Suprapubic skin (tissue), 4 donors: ENCODE measurements at places on chromosomes 12 and 14.

DNA sequence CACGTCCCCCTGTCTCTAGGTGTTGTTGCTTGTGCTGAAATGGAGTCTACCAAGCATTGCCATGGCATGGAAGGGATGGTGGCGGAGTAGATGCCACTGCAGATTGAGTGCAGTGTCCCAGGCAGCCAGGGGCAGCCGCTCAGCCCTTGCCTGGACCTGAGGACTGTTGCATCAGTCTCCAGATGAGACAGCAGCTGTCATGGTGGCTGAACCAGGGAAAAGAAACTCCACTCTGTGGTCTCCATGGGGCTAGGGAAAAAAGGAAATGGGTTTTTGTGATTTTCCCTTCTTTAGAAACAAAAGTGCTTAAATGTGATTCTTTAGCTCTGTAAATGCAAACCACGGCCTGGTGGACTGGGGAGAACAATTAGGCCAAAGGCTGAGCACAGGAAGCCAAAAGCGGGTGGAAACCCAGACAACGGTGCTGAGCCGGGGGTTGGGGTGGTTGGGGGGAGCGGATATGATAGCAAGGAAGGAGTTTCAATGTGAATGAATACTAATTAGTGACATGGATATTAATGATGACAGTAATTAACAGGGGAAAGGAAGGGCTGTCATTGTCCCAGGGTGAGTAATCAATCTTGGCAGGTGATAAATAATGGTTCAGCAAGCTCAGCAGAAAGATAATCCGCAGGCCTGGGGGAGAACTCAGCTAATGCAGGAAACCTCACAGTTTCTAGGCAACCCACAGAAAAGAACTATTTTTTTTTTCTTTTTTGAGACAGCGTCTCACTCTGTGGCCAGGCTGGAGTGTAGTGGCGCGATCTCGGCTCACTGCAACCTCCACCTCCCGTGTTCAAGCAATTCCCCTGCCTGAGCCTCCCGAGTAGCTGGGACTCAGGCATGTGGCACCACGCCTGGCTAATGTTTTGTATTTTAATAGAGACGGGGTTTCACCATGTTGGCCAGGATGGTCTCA is 442.6 kb downstream of the DPF3 start:
- DNase-seq, result no peak
- H3K27ac ChIP-seq, result no peak overlapping the region
- H3K4me1 ChIP-seq, result peaks cover 12% of the 10 kb centered on the region
- H3K4me3 ChIP-seq, result no peak overlapping the region
- H3K36me3 ChIP-seq, result no peaks in the 10 kb centered on the region
- no peaks in the 10 kb centered on the region for H3K27me3 ChIP-seq

DNA sequence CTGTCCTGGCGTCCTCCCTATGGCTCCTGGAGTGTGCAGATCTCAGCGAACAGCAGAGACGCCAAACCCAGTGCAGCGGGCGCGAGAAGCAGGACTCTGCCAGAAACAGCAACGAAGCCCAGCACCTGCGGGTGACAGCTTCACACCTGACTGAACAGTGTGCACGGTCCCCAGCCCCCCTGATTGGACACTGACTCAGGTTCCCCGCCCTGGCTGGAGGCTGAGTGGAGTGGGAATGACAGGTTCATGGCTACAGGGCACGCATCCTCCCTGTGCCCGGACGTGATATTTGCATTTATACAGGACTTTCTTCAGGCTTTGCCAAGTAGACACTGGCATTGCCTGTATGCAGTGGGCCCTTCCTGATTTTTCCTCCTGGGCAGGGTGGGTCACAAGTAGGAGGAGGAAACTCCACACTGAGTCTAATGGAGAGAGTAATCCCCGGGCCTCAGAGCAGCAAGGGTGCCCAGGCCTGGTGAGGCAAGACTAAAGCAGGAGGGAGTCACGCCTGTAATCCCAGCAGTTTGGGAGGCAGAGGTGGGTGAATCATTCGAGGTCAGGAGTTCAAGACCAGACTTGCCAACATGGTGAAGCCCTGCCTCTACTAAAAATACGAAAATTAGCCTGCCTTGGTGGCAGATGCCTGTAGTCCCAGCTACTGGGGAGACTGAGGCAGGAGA is 71.6 kb downstream of the ASCL4 start:
- no peak overlapping the region for H3K27ac ChIP-seq
- H3K4me3 ChIP-seq, result no peak overlapping the region
- no peak for DNase-seq
- no peaks in the 10 kb centered on the region for H3K36me3 ChIP-seq
- peaks cover 75% of the 10 kb centered on the region for H3K27me3 ChIP-seq
- peaks cover 44% of the 10 kb centered on the region for H3K4me1 ChIP-seq

- H3K27me3 ChIP-seq, result peaks cover 68% of the 10 kb centered on the region
- peak; percentile 58 for DNase-seq
- H3K36me3 ChIP-seq, result no peaks in the 10 kb centered on the region
- no peak overlapping the region for H3K27ac ChIP-seq
These were observed 2.1 kb upstream of the DNAJC22 start for GRCh38 chr12:49344486-49345050.

DNA sequence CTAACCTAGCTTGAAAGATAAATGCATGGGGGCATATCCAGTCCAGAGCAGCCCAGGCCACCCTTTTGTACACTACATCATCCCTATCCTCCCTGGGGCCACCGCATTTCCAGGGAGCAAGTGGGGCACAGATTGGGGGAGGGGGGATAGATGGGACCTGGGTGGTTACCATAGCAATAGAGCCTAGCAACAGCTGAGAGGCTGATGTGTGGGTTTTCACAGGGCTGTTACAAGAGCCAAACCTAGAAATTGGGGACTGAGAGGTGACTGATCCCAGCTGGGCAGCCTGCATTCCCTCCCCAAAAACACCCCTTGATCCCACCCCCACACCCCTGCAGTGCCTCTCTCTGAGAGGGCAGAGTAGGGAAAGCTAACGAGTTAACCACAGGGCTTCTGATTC is 3.7 kb upstream of the ZNF384 start:
- DNase-seq, result no peak
- H3K27ac ChIP-seq, result no peak overlapping the region
- H3K27me3 ChIP-seq, result peaks cover 28% of the 10 kb centered on the region
- no peaks in the 10 kb centered on the region for H3K36me3 ChIP-seq
- H3K4me1 ChIP-seq, result peaks cover 20% of the 10 kb centered on the region

GRCh38 chr12:64470495-64470894 is 18.6 kb downstream of the TBK1 start:
- H3K27me3 ChIP-seq, result no peaks in the 10 kb centered on the region
- H3K36me3 ChIP-seq, result peaks cover 77% of the 10 kb centered on the region
- H3K4me3 ChIP-seq, result no peak overlapping the region
- H3K27ac ChIP-seq, result no peak overlapping the region
- H3K4me1 ChIP-seq, result no peaks in the 10 kb centered on the region

- no peaks in the 10 kb centered on the region for H3K36me3 ChIP-seq
- DNase-seq, result no peak
- H3K27ac ChIP-seq, result no peak overlapping the region
- H3K27me3 ChIP-seq, result no peaks in the 10 kb centered on the region
These were observed 23.7 kb downstream of the GYS2 start for GRCh38 chr12:21580748-21581516.

GRCh38 chr14:92252323-92252722 is 70.6 kb upstream of the SLC24A4 start:
- H3K27ac ChIP-seq, result no peak overlapping the region
- no peak overlapping the region for H3K4me3 ChIP-seq
- peaks cover 31% of the 10 kb centered on the region for H3K27me3 ChIP-seq
- H3K36me3 ChIP-seq, result no peaks in the 10 kb centered on the region
- DNase-seq, result no peak
- H3K4me1 ChIP-seq, result peaks cover 10% of the 10 kb centered on the region

GRCh38 chr14:29637411-29637810 is 290.2 kb downstream of the PRKD1 start:
- no peak for DNase-seq
- no peaks in the 10 kb centered on the region for H3K27me3 ChIP-seq
- no peaks in the 10 kb centered on the region for H3K4me1 ChIP-seq
- no peak overlapping the region for H3K4me3 ChIP-seq
- no peaks in the 10 kb centered on the region for H3K36me3 ChIP-seq
- no peak overlapping the region for H3K27ac ChIP-seq

GRCh38 chr12:5328669-5329517 is 103.0 kb upstream of the NTF3 start:
- no peaks in the 10 kb centered on the region for H3K36me3 ChIP-seq
- no peaks in the 10 kb centered on the region for H3K4me1 ChIP-seq
- no peak overlapping the region for H3K4me3 ChIP-seq
- no peak for DNase-seq

GRCh38 chr12:5083955-5084849 is 40.5 kb downstream of the KCNA5 start:
- no peak overlapping the region for H3K4me3 ChIP-seq
- no peak overlapping the region for H3K27ac ChIP-seq
- no peaks in the 10 kb centered on the region for H3K4me1 ChIP-seq
- H3K27me3 ChIP-seq, result peaks cover 27% of the 10 kb centered on the region

DNA sequence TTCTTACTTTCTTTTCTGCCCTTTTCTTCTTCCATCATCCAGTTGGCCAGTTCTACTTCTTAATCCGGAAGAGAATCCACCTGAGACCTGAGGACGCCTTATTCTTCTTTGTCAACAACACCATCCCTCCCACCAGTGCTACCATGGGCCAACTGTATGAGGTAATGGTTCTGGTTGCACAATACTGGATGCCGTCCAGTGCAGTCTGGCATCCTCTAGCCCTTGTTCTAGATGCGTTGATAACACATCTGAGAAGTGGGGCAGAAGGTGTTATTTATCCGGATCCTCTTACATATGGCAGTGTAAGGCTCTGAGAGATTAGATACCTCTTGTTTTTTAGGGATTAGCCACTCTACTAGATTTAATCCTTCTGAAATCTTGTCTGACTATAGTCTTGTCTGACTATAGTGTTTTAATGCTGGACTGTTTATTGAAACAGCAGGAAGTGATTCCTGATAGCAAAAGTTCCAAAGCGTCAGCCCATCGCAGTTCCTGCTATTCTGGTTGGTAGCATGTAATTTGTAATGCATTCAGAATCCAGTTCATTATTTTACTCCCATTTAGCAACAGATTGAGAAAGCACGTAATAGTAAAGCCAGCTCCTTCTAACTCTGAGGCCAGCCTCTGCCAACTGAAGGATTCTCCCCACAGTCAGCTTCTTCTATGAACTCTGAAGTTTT is 7.9 kb downstream of the GABARAPL1 start:
- H3K4me1 ChIP-seq, result peaks cover 22% of the 10 kb centered on the region
- H3K4me3 ChIP-seq, result no peak overlapping the region
- H3K27me3 ChIP-seq, result no peaks in the 10 kb centered on the region
- H3K27ac ChIP-seq, result peak overlapping the region; percentile 66
- H3K36me3 ChIP-seq, result peaks cover 53% of the 10 kb centered on the region

- no peak for DNase-seq
- H3K4me1 ChIP-seq, result no peaks in the 10 kb centered on the region
- H3K27me3 ChIP-seq, result no peaks in the 10 kb centered on the region
- H3K27ac ChIP-seq, result no peak overlapping the region
These were observed 272.8 kb downstream of the KSR2 start for GRCh38 chr12:117695956-117696355.

GRCh38 chr14:36271939-36272907 is 48.2 kb downstream of the MBIP start:
- H3K27ac ChIP-seq, result no peak overlapping the region
- peak overlapping the region; percentile 37 for H3K4me3 ChIP-seq
- peaks cover 9% of the 10 kb centered on the region for H3K4me1 ChIP-seq
- no peak for DNase-seq
- peaks cover 41% of the 10 kb centered on the region for H3K27me3 ChIP-seq

DNA sequence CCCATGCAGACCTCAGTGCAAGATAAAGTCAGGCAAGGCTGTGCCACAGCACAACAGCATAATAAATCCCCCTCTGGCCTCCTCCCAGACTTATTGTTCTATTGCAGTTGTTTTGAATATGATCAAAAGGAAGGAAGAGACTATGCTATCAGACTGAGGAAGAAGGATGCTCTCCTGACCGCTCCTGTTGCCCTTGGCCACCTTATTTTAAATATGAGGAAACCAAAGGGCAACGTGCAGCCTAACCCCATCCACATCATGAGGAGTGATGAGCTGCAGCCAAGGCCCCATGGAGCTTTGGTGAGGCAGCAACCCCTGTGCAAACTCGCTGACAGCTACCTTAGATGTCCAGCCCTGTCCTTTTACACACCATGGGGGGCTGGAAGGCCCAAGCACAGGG is 291.7 kb downstream of the ZFP36L1 start:
- peaks cover 9% of the 10 kb centered on the region for H3K4me1 ChIP-seq
- H3K27ac ChIP-seq, result no peak overlapping the region
- H3K4me3 ChIP-seq, result no peak overlapping the region
- no peaks in the 10 kb centered on the region for H3K36me3 ChIP-seq
- no peaks in the 10 kb centered on the region for H3K27me3 ChIP-seq
- DNase-seq, result no peak

DNA sequence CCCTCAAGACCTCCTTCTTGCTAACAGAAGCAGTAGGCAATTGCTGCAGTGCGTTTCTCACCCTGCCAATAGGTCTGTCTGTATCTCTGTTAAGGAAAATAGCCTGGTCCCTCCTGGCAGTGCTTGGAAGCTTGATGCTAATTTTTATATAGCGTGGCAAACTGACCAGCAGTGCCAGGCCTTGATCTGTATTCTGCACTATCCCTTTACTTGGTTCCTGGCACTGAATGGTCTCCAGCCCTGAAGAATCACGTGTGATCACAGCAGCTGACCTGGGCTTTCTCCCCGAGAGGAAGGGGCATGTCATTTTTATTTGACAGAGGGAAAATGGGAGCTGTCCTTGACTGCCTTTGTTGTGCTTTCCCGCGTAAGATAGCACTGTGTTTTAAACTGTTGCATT is 48.7 kb upstream of the TRAF3 start:
- no peaks in the 10 kb centered on the region for H3K27me3 ChIP-seq
- H3K4me3 ChIP-seq, result no peak overlapping the region
- H3K4me1 ChIP-seq, result no peaks in the 10 kb centered on the region
- H3K27ac ChIP-seq, result no peak overlapping the region
- H3K36me3 ChIP-seq, result peaks cover 57% of the 10 kb centered on the region

DNA sequence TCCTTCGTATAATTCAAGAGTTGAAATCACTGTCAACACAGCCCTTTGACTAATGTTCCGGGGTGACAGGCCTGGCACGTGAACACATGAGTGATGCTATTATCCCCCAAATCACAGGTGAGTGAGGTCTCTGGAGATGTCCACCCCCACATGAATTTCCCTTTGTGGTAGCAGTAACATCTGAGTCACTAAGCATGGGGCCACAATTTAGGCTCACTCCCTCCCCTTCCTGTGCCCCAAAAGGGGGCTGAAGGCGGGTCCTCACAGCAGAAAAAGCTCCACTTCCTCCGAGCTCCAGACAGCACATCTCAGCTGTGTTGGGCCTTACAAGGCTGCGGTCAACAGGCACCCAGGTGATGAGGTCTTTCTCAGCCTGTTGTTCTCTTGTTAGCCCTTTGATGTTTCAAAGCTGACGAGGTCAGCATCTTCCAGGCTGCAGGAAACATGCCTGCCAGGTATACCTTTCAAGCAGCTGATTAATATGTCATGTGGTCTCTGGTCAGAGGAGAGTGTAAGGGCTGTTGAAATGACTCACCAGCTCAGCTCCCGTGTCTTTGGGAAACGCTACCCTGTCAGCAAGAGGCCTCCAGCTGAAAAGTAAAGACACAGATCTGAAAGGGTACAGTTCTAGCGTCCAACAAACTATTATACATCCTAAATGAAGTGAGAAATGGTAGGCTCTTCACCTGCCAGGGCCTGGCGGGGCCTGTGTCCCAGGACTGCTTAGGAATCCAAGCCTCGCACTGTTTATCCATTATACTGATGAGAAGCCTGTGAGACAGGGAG is 107.3 kb downstream of the ZFP36L1 start:
- DNase-seq, result no peak
- no peaks in the 10 kb centered on the region for H3K36me3 ChIP-seq
- no peak overlapping the region for H3K4me3 ChIP-seq
- H3K27ac ChIP-seq, result no peak overlapping the region

- H3K36me3 ChIP-seq, result no peaks in the 10 kb centered on the region
- no peaks in the 10 kb centered on the region for H3K27me3 ChIP-seq
- no peak overlapping the region for H3K27ac ChIP-seq
- peaks cover 37% of the 10 kb centered on the region for H3K4me1 ChIP-seq
These were observed 1.8 kb upstream of the AHNAK2 start for GRCh38 chr14:104979758-104980610.

GRCh38 chr12:88393017-88393767 is 187.1 kb downstream of the KITLG start:
- no peaks in the 10 kb centered on the region for H3K36me3 ChIP-seq
- no peak overlapping the region for H3K27ac ChIP-seq
- no peak overlapping the region for H3K4me3 ChIP-seq
- peaks cover 3% of the 10 kb centered on the region for H3K4me1 ChIP-seq
